ENCODE measurements at places on chromosomes 13 and 19. TPM values are rescaled to one million over a fixed set of nuclear protein-coding genes. Genes with fewer than 3 reads are reported as not detected.

The ZNF541 gene
- 0.70 TPM for total RNA-seq

The GRK1 gene
- total RNA-seq, result not detected

DNA sequence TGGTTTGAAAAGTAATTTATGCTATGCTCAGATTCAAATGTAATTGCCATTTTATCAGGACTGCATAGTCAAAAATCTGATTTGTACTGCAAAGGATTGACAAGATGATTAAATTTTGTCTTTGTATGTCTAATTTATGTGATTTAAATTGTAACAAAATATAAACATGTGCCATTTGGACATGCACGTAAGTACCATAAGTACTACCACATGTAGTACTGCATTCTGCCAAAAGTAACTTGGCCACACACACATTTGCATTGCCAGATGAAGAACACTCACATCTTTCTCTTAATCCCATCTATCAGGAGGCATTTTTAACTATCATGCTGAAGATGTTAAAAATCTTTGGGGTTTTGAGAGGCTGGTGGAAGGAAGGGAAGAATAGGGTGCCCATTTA is 133.3 kb downstream of the KLF12 start:
- DNase-seq, result no peak

GRCh38 chr19:29040292-29040691 is 172.7 kb downstream of the UQCRFS1 start:
- DNase-seq, result no peak

GRCh38 chr19:604355-604754 is 14.7 kb downstream of the HCN2 start:
- DNase-seq, result no peak

All from ureter (tissue), 1 donor.